SIG-M5 (cell line): ENCODE measurements at places on chromosomes 16 and 17.

- no peak for DNase-seq
Observed at GRCh38 chr16:10242097-10242496, 59.9 kb upstream of the GRIN2A start.

- no peak for DNase-seq
Observed at GRCh38 chr17:13055131-13055530, 37.3 kb upstream of the ELAC2 start.

GRCh38 chr16:46715769-46716305 lies 26.4 kb downstream of the ORC6 start:
- DNase-seq, result no peak

DNA sequence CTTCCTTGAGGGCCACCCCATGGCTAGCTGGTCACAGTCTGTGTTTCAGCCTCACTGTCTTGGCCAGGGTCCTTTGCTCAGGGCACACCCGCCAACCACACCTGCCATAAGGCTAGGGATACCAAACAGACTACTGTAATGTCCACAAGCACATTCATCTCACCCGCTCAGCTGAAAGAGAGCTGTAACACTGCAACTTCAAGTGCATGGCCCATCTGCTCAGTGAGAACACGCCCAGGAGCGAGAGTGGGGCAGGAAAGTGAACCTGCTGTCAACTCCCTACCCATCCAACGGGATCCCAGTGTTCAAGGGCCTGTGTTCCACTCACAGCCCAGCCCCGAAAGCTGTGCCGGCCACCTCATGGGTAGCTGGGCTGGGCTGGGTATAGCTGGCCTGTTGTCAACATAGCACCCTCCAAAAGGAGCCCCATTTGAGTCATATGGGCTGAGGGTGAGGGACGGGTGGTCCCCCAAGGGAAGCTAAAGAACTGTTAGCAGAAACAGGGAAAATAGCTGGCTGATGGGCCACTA lies 55.7 kb downstream of the SCNN1B start:
- DNase-seq, result no peak

- DNase-seq, result no peak
Observed at GRCh38 chr17:2892305-2892971, 96.2 kb downstream of the RAP1GAP2 start.

DNA sequence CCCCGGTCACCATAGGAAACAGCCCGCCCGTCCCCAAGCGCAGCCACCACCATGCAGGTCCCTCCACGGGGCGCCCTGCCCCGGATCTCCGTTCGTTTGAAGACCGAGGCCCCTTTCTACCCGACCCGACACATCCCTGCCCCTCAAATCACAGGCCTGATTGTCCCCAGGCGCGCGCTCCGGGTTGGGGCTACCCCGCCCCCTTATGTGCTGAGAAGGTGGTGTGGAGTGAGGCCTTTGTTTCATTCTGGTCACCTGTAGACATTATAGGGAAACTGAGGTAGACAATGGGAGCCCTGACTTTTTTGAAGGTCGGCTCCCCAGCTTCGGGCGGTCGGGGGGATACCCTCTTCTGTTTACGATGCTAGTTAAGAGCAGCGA lies 763 bp upstream of the ACTG1 start:
- DNase-seq, result no peak

DNA sequence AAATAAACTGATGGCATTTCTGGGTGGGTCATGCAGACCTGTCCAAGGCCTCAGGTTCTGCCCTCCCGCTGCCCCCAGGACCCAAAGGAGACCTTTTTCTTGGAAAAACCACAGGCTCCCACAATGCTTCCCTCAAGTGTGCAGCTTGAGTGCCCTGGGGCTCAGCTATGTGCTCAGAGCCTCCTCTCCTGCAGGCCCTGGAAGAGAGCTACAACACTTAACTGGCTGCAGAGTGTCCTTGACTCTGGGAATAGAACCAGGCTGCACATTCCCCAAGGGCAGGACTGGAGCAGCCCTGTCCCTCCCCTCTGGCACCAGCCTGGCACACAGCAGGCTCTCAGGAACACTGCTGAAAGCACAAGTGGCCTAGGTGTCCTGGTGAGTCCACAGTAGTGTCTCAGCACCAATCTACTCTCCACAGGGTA lies 4.8 kb upstream of the SREBF1 start:
- DNase-seq, result no peak
